ENCODE measurements at places on chromosomes 6 and 20.

GRCh38 chr20:1918491-1919165 lies 23.4 kb downstream of the SIRPA start:
- DNase-seq, result no peak

DNA sequence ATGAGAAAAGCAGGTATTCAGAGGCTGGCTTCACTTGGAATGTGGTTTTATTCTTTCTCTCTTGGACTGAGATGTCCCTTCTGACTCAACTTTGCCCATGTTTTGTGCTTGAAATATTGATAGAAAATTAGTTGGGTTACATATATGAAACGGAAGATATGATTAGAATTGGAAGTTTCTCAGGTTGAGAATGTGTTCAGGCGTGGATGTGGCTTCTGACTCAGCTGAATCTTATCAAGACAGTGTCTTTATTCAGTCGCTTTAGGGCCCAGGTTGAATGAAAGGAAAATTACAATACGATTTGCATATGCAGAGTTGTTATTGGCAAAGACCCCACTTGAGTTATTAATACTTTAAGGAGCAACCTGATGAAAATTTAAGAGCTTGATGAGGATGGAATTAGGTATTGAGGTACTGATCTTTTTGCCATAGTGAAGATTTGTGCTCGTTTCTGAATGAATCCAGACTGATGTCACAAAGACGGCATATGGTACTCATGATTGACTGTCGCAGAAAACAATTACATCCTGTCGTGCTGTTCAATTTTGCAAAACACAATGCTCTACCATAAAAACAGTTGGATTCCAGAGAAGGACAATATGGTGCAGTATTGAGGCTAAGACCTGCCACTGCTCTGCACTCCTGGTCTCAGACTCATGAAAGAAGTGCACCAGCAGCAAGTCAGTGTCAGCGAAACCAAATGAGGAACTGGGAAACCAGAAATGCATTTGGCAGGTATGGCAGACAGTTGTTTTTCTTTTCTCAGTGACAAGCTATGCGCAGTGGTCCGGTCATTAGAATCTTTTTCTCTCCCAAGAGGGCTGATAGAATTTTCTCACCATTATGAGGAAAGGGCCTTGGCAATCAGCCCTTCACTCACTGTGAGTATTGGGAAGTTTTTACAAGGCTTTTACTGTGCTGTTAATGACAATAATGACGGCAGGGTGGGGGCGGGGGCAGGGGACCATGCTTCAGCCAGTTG lies 158.3 kb downstream of the DOK5 start:
- no peak for DNase-seq

- no peak for DNase-seq
These were observed 16.1 kb upstream of the RAB22A start for GRCh38 chr20:58293453-58293852.

GRCh38 chr20:35398660-35399144 lies 13.1 kb downstream of the UQCC1 start:
- no peak for DNase-seq

DNA sequence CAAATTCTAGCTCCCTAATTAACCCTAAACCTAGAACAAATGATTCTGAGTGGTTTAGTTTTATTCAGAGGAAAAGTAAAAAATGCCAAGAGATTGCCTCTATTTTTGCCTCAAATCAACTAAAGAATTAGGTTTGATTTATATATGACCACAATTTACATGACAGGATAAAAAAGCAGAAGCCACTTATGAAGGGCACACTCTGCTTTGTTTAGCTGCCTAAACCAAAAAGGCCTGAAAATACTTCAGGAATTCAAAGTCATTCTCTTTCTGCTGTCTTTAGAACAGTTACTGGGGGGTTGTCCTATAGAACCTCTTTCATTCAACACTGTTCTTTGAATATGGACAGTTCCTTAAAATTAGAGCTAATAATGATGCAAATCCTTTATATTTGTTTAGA lies 5.3 kb downstream of the FBXO5 start:
- no peak for DNase-seq

GRCh38 chr6:132959639-132960326 lies 145.4 kb downstream of the RPS12 start:
- DNase-seq, result no peak

DNA sequence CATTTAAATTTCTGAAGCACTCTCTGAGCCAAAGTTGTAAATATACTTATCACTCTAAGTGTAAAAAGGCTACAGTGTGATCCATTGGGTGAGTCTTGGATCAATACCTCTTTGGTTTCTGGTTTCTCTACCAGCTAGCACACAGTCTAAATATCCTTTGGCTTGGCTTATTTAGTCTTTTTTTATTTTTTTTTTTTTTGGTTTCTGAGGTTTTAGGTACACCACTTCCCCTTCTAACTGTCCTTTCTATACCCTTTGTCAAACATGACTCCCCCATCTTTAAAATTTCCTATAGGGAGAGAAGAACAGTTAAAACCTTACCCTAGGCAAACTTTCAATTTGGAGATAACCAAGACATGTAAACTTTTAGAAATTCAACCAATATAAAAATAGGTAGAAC lies 379.0 kb downstream of the PHF3 start:
- DNase-seq, result no peak

DNA sequence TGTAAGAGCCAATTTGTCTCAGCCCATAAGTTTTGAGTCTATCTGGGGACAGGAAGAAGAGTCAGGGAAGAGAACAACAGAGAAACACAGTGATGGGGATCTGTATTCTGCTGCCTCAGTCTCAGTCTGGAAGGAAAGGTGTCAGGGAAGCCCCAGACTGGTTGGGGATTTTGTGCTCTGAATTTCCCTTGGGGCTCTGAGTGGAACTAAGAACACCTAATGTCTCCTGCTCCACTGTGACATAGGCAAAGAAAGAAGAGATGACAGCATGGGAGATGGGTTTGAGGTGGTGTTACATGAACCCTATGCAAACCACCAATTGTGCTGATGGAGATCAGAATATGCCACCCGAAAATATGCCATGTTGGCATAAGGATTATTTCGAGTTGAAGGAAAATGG lies 139.5 kb upstream of the MYLIP start:
- DNase-seq, result no peak

DNA sequence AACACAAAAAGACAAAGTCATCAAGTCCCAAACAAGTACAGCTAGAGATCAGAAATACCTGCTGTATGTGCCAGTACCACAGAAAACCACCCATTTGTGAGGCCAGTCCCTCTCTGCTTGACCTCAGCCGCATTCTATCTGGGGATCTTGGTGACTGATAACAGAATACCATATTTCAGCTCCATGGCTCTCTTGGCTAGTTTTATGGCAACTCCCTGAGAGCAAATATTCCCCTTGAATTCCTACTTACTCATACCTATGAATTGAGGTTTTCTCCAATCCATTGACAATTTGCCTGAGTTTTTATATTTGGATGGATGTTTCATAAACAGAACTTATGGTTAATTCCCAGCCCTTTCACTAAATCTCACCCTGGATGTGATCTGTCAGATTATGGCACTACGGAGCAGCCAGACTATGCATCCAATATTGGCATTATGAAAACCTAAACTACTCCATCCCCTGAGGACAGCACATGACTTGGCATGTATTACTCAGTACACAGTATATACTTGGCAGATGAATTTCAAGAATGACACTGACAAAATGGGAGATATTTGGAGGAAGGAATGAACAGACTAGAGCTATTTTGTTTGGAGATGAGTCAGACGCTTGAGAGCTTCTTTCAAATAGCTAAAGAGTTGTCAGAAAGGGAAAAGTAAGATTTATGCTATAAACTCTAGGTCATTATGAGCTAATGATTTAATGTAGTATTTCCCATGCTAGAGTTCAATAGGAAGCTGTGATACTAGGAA lies 95.7 kb downstream of the PRDM1 start:
- no peak for DNase-seq

GRCh38 chr6:13866301-13866700 lies 51.9 kb upstream of the MCUR1 start:
- DNase-seq, result no peak
